NCI-H1694 treated with DMSO at 0.1 percent for 48 hours (cell line): ENCODE measurements at places on chromosomes 12 and 14.
A peak's percentile ranks its signal among the peaks of the same experiment; 100 is the strongest.

DNA sequence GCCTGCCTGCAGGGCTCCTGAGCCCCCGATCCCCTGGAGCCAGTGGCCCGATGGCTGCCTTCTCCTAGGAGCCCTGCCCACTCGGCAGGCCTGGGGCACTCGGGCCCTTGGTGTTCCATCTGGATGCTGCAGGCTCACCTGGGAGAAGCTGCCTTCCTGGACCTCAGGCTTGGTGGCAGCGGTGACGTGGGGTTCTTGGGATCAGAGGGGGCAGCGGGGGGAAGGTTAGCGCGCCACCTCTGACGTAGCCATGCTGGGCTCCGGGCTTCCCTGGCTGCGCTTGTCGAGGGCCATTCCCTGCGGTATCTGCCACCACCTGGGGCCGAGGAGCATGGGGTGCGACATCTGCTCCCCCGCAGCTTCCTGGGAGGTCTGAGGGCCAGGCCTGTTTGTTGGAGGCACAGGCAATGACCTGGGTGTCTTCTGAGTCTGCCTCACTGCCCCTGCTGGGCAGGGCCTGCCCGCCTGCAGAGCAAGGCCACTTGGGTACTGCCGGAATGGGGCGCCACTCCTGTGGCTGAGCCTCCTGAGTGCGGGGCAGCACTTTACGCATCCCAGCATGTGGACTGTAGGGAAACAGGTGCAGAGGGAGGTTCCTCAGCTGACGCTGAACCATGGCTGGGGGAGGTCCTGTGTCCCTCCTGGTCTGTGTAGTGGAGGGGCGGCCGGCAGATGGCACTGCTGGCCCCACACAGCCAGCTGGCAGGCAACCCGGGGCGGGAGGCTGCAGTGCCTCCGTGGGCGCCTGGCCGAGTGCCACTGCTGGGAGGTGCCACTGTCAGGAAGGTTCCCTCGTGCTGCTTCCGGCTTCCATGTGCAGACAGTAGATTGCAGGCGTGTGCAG lies 20.3 kb downstream of the MTA1 start:
- DNase-seq: peak; percentile 97

- DNase-seq: no peak
Measured at GRCh38 chr12:116962197-116962596, 51.4 kb downstream of the FBXW8 start.

DNA sequence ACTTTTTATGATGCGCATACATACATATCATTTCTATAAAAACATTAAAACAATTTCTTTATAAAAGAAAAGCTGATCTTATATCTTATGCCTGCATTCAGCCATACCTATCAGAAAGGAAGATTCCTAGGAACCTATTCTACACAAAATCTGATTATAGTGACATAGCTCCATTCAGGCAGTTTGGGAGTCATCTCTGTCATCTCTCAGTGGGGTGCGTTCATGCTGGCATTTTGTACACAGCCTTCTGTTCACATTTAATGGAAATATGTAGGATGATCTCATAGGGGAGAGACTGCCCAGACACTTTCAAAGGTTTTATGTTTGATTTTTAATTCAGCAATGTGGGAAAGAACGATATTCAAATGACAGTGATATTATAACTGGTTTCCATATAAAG lies 52.9 kb downstream of the ATL1 start:
- no peak for DNase-seq

GRCh38 chr12:96048393-96048969 lies 13.1 kb upstream of the LTA4H start:
- DNase-seq: no peak

- DNase-seq: no peak
Measured at GRCh38 chr12:31590642-31591379, at the start of gene DENND5B. Gene DENND5B, minus strand, starts transcription at chr12:31591136. Its CDS starts 304 bp downstream, at chr12:31590832.

DNA sequence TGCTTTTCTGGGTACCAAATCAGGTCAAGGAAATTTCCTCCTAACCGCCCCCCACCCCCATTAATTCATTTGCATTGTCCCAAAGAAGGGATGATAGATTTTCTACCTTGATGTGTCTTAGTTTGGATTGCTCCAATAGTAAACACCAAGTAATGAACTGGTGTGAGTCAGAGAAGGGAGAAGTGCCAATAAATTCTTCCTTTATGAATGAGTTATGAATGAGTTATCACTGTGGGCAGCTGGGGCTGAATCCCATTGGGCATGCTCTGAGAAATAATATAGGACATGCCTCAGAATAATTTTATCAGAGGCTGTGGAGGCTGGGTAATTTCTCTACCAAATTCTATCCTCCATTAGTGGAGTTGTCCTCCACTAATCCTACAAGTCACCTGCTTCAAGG lies 277.9 kb upstream of the FLRT2 start:
- DNase-seq: no peak

- no peak for DNase-seq
Measured at GRCh38 chr12:132544080-132544397, 54.1 kb downstream of the FBRSL1 start.

- no peak for DNase-seq
Measured at GRCh38 chr14:105272623-105273022, 24.3 kb downstream of the BTBD6 start.
